ENCODE measurements at places on chromosomes 13 and 19.

- no peak for DNase-seq
Measured at GRCh38 chr13:94761407-94761806, 49.1 kb upstream of the SOX21 start.

- no peak for DNase-seq
Measured at GRCh38 chr13:52411629-52412028, 5.7 kb upstream of the THSD1 start.

DNA sequence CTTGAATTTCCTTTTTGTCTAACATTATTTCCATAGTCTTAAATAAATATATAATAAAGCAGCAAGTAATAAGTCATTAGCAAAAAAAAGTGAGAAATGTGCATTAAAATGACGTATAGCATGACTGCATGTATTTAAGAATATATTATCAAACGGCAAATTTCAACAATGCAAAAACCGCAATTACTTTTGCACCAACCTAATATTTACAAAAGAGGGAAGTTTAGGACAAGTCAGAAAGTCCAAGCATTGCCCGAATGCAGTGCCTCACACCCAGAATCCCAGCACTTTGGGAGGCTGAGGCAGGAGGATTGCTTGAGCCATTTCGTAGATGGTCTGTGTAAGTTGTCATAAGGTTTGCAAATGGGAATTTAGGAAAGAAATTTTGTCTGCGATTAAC lies 10.2 kb upstream of the NAXD start:
- DNase-seq, result no peak

GRCh38 chr13:28631801-28632200 lies 27.1 kb upstream of the POMP start:
- no peak for DNase-seq

GRCh38 chr13:97441368-97441767 lies 7.4 kb downstream of the RAP2A start:
- no peak for DNase-seq

DNA sequence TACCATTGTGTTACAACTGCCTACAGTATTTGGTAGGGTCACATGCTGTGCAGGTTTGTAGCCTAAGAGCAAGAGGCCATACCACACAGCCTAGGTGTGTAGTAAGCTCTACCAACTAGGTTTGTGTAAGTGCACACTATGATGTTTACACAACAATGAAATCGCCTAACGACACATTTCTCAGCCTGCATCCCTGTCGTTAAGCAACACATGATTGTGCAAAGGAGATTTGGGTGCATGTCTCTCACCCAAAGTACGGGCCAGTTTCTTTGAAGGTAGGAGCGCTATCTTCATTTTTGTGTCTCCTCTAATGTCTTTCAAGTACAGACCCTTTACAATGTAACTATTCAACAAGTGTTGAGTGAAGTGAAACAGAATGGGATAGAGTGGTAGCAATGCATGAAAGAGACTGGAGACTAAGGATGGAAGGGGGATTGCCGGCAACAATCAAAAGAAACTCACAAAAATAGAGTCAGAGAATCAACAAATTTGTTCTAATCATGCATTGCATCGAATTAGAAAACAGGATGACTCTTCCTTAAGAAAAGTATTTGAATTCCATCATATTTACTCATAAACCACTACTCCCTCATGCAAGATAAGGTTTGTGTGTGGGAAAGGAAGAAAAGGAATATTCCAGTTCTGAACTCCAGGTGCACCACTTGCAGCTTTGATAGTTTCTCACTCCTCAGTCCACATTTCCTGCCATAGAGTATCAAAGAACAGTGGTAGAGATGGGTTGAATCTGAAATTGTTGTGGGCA lies 60.2 kb upstream of the TNFRSF19 start:
- DNase-seq, result no peak

DNA sequence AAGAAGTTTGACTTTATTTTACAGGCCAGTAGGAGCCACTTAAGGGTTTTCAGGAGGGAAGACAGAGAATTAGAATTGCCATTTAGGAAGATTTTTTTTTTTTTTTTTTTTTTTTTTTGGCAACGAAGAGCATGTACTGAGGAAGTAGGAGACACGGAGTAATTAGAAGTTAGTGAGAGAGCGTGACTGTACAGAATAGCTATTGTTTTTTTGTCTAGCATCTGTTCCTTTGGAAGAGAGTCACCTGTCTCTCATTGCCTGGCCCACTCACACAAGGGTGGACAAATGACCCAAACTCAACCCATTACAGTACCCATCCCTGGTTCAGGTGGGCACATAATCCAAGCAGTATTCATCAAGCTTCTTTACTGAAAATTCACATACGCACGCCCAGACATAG lies 166.7 kb downstream of the LACC1 start:
- no peak for DNase-seq

GRCh38 chr19:778910-779653 lies 18.2 kb upstream of the PTBP1 start:
- no peak for DNase-seq

- DNase-seq, result no peak
Measured at GRCh38 chr19:28297036-28297435, 915.9 kb downstream of the UQCRFS1 start.

- DNase-seq, result no peak
Measured at GRCh38 chr19:31519256-31519655, 170.0 kb upstream of the TSHZ3 start.

DNA sequence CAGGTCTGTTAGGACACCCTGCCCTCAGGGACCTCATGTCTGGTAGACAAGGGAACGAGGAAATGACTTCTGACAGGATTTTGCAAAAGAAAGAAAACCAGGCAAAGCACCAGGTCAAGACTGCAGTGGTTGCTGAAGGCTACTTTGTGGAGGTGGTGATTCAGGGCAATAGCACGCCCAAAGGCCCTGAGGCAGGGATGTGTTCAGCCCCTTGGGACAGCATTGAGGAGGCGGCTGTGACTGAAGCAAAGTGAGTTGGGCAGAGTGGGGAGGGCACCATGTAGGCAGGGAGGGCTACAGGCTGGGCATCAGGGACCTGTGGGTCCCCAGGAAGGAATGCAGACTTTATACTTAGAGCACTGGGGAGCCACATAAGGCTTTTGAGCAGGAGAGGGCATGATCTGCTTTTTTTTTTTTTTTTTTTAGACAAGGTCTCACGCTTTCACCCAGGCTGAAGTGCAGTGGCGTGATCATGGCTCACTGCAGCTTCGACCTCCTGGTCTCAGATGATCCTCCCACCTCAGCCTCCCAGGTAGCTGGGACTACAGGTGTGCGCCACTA lies 10.8 kb upstream of the HOMER3 start:
- no peak for DNase-seq

DNA sequence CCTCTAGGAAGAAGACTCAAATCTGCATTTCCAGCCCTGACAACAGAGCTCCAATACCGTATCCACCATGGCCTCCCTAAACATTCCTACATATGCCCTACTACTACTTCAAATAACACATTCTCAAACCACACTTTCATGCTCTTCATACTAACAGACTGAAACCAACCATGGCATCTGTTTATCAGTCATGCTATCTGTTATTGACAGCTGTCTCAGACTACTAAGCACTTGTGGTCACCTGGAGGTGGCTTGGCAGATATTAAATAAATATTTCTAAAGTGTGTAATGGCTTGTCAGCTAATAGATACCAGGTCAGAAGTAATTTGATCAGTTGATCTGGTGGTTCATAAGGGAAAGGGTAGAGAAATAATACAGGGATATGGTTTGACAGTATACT lies 489.1 kb downstream of the DIAPH3 start:
- no peak for DNase-seq

DNA sequence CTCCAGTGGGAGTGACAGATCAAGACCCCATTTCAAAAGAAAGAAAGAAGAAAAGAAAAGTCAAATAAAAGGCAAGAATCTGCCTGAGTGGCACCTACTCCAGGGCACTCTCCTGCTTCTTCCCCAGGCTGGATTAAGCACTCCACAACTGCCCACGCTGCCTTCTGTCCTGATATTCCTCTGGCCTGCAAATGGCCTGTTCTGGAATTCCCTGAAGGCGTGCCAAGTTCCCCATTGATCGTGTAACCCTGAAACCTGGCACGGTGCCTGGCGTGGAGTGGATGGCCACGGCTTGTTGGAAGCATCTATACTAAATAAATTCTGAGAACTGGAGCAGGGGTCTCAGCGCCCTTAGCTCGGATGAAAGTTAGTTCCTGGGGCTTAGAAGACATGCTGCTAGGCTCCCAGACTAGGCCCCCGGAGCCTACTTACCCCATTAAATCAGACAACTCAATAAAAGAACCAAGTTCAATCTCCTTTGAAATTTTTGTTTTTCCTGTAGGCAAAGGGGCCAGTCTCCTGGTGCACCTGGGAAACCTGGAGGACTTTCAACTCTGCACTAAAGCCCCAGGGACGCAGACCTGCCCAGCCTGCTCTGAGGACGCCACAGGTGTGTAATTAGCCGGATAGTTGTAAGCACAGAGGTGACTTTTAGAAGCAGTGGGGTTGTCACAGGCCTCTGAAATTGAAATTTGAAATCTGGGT lies 21.9 kb downstream of the ANKRD27 start:
- DNase-seq, result no peak

DNA sequence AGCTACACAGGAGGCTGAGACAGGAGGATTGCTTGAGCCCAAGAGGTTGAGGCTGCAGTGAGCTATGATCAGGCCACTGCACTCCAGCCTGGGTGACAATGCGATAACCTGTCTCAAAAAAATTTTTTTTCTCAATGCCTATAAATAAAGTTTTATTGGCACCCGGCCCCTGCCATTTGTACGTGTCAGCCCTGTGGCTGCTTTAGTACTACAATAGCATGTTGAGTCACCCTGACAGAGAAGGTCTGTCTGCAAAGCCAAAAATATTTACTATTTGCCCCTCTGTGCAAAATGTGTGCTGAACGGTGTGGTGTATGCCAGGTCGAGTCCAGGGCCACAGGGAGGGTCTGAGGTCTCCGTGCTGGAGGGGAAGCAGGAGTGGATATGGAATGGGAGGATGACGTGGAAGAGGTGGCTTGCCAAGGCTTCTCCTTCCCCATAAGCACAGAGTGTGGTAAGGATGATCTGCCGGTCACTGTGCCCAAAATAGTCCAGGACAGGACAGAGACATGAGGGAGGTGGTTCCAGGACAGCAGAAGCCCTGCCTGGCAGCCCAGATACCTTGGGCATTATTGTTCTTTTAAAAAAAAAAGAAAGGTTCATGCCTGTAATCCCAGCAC lies 10.0 kb downstream of the NMRK2 start:
- DNase-seq, result no peak

- no peak for DNase-seq
Measured at GRCh38 chr13:101556676-101557123, 104.2 kb downstream of the ITGBL1 start.

GRCh38 chr19:5128251-5128935 lies 159.5 kb downstream of the KDM4B start:
- DNase-seq, result peak; percentile 34

DNA sequence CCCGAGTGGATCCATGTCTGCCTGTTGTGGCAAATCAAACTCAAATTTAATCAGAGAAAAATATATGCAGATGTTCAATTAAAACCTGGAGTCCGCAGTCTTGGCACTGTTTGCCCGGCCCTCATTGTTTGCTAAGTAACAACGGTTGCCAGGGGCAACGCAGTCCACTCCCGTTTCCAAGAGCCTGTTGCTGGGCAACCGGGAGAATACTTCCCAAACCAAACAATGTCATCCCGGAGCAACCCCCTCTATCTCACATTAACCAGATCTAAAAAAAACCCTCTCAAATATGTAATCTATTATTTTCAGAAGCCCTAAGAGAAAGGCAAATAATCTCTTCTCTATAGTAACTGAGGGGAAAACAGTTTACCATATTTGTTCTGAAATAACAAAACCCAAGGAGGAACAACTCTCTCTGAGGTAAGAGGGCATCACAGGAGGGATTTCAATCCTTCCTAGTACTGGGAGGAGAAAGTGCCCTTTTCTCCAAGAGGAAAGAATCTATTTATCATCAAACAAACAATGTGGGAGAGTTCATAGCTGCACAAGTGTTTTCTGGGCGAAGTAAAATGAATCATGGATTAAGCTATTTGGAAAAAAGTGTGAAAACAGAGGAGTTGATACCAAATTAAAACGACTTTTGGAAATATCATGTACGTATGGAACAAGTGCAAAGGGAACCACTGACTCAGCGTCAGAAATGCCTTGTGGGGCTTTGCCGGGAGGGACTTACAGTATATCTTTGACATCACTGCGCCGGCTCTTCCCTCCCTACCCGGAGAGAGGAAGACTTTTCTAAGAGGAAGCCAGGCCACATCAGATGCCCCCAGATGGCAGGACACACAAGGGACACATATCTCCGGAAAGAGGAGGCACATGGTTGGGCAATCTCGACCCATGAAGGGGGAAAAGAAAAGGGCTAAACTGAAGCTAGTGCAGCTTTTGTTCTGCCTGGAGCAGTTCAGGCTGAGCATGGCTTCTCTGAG lies 43.3 kb downstream of the RFX2 start:
- no peak for DNase-seq

DNA sequence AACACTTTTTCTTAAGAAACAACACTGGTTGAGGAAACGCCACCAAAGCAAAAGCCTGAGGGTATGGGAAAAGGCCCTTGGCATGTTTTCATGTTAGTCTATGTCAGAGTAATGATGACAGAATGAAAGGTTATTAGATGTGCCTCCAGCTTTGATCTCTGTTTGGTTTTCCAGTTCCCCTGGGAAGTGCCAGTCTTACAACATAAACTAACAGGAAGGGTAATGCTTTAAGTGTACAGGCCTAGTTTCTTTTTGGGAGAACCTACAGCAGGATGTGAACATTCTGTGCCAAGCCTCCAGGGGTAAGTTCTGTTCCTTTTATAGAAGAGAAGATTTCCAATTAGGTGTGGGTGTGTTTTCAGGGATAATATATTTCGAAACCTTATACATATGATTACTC lies 121.7 kb downstream of the FNDC3A start:
- no peak for DNase-seq

DNA sequence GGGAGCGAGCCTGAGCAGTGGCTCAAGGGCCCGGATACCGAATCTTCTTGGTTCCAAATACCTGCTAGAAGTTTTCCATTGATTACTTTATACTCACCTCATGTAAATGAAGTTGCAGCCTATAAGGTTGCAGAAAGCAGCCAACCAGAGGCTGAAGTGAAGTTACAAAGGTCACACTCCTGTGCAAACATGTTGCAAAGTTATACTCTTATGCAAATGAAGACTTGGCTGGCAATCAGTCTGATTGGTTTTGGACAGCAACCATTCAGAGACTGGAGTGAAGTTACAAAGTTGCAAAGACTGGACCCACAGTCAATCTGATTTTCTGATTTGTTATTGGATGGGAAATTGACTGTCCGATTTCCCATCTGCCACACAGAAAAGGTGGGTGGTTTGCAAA lies 152.5 kb downstream of the GGACT start:
- no peak for DNase-seq

DNA sequence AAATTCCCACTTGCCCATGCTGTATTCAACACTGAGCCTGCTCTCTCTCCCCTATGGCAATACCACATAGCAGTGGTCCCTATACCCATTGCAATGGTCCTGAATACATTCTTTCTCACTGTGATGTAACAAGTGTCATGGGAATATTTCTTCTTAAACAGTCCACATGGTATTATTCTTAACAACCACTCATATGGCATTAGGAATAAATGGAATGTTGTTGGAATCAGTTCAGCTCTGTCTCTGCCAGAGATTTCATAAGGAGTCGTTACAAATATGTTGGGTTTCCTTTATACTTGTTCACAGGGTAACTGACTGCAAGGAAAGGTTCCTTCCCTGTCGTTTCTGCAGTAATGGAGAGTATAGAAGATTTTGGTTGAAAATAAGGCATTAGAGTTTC lies 128.3 kb upstream of the SPATA13 start:
- no peak for DNase-seq

GRCh38 chr13:32829676-32830335 lies 186.4 kb upstream of the KL start:
- DNase-seq, result no peak
